ENCODE measurements at places on chromosomes 4 and X.

DNA sequence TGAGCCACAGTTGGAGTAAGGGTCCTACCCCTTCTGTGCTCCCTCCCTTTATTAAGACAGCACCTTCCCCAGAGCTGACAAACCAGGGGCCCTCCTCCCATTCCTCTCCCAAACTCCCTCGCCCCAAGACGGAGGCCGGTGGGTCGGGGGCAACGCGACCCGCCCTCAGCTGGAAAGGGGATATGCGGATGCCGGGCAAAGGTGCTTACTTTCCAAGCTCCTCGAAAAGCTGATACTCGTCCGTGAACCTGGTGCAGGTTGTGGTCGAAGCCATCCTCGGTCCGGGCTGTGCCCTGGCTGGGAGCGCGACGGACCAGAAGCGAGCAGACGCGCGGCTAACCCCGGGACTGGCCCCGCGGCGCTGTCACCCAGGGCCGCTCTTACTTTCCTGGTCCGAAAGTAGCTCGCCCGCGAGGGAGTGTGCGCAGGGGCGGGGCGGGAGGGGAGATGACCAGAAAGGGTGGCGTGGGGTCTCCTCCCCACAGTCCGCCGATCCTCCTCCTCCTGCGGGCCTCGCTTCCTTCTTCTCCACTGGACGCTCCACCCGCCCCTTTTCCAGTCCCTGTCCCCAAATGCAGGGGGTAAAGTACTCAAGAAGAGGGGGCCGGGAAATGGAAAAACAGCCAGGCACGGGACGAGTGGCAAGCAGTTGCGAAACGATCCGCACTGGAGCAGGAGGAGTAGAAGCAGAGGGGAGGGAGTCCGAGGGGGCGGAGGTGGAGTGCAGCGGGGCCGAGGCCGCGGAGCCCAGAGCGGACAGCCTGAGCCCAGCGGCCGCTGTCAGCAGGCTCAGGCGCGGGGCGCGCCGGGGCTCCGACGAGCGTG is 531 bp downstream of the CAMK2D start:
- peak; percentile 84 for DNase-seq

- DNase-seq: no peak
Measured at GRCh38 chr4:106017975-106018374, 122.7 kb downstream of the NPNT start.

DNA sequence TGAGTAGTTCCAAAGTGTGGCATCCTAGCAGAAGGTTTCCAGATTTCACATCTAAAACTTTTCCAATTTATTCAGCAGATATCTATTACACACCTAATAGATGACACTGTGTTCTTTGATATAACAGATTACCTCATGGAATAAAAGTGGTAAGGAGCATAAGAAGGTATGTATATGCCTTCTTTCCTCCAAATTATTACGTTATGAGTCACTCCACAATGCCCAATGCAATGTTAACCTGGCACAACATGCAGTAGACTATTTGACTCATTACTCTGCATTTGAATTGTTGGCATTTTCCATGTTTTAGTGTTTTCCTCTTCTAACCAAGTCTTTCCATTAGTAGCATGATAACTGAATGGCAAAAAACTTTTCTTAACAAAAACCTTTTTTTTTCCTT is 383.6 kb downstream of the ADGRL3 start:
- DNase-seq: no peak

- DNase-seq: no peak
Measured at GRCh38 chrX:22163326-22163725, 109.4 kb upstream of the CBLL2 start.

GRCh38 chrX:40831750-40832149 is 96.4 kb upstream of the MED14 start:
- no peak for DNase-seq

- no peak for DNase-seq
Measured at GRCh38 chr4:153647975-153648374, 36.1 kb upstream of the TLR2 start.

DNA sequence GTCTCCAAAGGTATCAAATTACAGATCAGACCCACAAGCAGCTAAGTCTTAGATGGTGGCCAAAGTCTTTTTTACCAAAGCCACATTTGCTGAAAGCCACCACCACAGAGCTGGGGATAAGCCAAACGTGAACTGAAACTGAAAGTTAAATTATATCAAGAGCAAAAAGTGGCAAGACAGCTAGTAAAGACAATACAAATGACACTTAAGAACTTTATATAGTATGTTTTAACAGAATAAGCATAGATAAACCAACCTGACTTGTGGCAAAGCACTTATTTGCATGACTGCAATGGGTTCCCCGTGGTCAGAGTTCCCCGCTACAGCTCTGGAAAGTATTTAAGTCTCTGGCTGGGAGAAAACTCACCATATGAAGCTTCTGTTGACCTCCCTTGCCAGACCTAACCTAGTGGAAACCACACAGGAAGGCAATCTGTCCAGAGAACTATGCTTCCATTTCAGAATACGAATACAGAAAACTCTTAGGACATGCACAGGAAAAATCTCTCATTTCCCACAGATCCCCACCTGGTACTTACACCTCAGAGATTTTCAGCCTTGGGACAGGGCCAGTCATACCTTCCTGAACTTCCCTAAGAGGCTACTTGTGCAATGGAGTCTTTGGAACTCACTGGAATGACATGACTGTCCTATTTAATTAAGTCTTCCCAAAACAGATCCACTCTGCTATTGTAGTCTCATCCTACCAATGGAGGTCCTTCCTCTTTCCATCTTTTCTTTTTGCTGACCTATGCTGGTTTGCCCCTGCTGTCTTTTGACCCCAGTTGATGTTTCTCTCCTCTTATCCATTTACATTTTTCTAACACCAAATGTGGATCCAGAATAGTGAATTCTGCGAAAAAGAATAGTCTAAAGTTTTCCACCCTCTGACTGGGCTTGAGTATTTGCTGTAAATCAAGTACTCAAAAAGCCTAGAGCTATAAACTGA is 225.1 kb downstream of the NR3C2 start:
- no peak for DNase-seq

DNA sequence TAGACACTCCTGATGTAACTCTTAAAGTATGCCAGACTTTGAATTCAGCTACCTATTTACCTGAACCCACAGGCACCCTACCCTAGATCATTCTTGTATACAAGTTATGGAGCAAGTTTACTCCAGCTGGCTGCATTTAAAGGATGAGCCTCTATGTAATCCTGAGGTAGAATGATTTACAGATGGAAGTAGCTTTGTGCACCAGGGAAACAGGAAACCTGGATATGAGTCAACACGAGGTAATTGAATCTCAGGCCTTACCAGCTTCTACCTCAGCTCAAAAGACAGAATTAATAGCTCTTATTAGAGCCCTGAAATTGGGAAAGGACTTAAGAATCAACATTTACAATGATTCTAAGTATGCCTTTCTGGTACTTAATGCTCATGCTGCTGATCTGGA is 119.8 kb downstream of the AGTR2 start:
- DNase-seq: no peak

DNA sequence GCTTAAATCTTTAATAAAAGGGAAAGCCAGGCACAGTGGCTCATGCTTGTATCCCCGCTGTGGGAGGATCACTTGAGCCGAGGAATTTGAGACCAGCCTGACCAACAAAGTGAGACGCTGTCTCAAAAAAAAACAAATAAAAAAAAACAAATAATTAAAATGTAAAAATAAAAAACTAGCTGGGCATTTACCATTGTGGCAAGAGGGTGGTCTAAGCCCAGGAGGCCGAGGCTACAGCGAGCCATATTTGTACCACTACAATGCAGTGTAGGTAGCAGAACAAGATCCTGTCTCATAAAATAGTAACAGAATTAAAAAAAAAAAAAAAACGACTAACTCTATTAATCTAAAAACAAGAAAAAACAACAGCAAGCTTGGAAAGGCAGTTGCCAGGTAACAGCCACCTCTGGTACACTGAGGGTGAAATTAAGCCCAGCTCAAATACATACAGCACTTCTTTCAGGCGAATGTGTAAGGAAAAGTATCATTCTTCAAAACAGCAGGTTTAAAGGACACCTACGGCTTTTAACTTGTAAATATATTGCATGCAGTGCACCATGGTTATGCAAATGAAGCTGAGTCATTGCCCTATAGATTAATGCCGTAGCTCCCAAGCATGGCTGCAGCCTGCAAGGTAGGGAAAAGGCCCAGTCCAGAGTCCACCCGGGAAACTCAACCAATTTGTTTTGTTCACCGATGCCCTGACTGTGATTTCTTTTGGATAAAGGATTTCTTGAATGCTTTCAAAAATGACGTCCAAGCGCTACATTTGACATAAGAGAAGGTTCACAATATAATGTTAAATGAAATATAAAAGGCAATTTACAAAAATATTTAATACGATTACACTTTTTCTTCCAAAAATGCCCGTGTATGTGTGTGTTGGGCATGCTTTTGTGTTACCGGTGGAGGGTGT is 14.5 kb upstream of the TXLNG start:
- DNase-seq: no peak

GRCh38 chr4:118284169-118284568 is 68.6 kb downstream of the PRSS12 start:
- DNase-seq: no peak

DNA sequence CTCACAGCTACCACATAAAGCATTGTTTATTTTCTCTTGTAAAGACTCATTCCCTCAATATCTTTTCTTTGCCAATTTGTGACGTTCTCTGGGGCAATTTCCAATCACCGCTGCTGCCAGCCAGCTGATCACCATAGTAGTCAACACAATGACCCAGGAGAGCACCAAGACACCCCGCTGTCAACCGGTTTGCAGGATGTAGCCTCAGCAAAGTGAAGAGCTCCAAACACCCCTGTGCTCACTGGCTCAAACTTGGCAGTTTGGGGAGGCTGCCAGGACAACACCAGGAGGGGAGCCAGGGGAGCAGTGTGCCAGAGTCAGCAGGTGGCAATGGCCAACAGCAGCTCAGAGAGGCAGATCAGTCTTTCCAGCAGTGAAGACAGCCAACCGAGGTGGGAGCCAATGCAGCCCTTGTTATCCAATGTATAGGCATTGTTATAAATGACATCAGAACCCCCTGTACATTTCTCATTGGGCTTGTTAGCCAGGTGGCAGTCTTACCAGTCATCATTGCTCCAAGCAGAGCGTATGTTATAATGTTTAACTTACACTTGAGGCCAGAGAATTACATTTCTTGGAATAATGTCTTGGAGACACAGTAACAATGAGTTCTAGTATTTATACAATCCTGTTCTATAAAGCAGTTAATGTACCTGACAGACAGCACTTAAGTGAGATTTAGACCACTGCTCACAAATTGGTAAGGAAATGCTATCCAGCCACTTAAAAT is 274.9 kb upstream of the GK2 start:
- DNase-seq: no peak

GRCh38 chrX:78493180-78493579 is 165.8 kb upstream of the CYSLTR1 start:
- no peak for DNase-seq

DNA sequence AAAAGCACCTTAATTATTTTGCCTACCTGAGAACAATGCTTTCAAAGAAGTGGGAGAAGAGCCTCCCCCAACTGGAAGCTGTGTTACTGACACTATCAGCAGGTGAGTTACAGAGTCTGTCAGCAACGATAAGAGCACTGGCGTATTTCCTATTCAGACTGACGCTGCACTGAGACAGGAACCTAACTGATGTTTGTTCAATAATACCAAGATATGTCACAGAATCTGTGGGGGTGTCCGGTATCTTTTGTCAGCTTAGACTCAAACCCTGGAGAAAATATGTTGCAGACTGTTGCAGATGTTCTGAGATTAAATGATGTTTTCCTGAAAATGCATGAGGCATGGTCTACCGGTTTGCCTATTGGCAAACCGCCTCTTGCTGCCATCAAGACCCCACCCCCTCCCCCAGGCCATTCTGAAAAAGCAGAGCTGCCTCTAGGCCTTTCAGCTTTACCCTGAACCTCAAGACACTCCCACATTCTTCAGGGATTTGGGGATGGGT is 115.2 kb upstream of the KIT start:
- no peak for DNase-seq

DNA sequence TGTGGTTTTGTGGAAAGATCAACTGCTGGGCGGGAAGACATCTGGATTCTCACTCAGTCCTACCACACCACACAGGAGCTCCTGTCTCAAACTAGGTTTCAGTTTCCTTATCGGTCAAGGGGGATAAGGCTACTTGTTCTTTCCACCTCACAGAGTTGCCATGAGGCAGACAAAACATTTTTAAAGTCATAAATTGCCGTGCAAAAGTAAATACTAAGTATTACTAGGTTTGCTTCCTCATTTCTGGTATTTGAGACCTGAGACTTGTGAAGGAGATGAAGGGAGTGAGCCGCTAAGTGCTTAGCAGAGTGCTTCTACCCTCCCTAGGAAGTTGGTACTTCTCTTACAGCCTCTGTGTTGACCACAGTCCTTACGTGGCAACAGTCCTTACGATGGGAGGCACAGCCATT is 1.5 kb downstream of the LAP3 start:
- no peak for DNase-seq

DNA sequence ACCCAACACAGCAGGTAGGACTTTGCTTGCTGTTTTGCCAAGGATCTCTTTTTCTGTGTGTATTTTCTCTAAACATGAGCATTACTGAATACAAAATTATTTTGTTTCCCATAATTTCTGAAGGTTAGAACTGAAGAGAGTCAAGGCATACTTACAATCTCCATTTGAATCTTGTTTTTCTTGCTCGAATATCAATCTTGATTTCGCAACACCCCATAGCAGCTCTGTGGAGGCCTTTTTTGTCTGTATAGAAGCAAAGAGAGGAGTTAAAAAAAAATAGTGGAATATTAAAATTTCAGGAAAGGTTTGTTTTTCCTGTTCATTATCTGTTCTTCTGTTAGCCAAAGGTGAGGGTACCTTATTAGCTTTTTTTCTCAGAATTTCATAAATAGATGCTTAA is 92.9 kb downstream of the TNIP2 start:
- no peak for DNase-seq

DNA sequence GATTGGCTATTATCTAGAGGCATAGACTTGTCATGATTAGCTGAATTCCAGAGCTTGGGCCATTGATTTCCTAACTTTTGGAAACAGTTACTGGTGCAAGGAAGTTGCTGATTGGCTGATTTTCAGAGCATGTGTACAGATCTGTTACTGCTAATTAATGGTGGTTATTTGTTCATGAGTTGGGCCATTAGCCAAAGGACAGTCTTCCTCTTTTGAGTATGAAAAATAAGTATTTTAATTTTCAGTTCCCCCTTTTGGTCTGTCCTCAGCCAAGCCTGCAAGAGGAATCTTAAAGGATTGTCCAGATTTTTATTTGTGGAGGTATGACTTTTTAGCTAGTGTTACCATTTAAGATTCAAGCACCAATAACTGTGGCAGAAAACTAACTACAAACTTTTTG is 7.0 kb upstream of the DSPP start:
- no peak for DNase-seq

- no peak for DNase-seq
Measured at GRCh38 chrX:119604766-119605463, 1.3 kb downstream of the NKRF start.

GRCh38 chr4:88158038-88158488 is 376 bp downstream of the ABCG2 start:
- DNase-seq: no peak

- no peak for DNase-seq
Measured at GRCh38 chr4:183599284-183599683, 59.7 kb downstream of the RWDD4 start.

All from tibial artery (tissue), 4 donors.